ENCODE measurements at places on chromosomes 5 and 9.
A peak's percentile ranks its signal among the peaks of the same experiment; 100 is the strongest.

DNA sequence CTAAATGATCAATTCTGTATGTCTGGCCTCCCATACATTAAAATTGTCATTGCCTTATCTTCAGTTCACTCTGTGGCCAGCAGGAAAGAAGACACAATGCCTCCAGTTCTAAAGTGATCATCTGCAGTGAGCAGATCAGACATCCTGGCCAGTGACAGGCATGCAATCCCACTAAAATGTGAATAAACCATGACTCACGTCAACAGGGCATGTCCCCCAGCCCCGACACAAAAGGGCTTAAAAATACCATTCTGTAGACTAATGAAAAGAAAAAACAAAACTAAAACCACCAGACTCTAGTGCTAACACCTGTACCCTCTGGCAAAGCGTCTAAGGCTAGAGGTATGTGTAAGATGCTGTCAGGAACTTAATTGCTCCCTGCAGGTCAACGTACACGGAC is 38.5 kb downstream of the DDX31 start:
- peak; percentile 42 for DNase-seq

DNA sequence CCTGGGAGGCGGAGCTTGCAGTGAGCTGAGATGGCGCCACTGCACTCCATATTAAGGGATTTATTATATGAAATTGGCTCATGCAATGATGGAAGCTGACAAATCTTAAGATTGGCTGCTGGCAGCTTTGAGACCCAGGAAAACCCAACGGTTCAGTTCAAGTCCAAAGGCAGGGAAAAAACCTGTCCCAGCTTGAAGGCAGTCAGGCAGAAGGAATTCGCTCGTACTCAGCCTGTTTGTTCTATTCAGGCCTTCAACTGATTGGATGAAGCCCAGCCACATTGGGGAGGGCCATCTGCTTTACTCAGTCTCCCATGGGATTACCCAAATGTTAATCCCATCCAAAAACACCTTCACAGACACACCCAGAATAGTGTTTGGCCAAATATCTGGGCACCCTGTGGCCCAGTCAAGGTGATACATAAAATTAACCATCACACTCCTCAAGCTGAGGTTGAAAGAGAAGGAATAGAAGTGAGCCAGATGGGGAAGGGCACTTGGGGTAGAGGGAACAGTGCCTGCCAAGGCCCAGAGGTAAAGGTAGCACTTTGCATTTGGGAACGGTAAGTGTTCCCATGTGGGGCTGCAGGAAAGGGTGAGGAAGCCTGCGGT is 8.5 kb upstream of the ORM1 start:
- DNase-seq, result no peak

GRCh38 chr9:131197160-131197911 is 72.0 kb downstream of the NUP214 start:
- DNase-seq, result no peak

- no peak for DNase-seq
These were observed 218.4 kb downstream of the CACNA1B start for GRCh38 chr9:138095813-138096518.

DNA sequence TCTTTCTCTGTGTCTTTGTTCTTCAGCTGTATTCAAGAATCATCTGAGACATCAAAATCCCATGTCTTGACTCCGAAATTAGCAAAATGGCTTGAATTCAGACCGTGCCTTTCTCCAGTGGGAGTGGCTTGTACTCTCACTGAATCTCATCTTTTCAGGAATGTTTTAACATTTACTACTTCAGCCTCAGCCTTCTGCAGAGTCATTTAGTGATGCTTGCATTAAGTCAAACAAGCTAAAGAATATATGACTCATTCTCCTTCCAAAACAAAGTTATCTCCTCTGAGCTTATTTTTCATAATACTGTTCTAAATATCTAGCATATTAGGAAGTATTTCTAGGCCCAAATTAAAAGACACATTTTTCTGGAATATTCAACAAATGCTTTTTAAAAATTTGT is 205.3 kb downstream of the CDH10 start:
- no peak for DNase-seq

DNA sequence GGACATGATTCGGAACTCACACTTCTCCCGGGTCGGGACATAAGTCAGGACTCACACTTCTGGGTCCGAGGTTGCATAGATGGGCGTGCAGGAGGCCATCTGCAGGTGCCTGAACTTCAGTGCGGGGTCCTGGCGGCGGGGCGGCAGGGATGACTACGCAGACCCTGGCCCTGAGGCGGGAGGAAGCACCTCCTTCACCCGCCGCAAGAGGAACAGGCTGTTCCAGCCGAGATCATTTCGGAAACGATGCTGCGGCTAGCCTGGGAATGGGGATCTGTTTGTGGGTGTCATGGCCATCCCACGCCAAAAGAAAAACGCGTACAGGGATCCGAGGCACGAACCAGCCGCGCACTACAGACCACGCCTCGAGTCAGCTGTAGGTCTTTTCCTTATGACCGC is 196.6 kb downstream of the TTLL11 start:
- no peak for DNase-seq

DNA sequence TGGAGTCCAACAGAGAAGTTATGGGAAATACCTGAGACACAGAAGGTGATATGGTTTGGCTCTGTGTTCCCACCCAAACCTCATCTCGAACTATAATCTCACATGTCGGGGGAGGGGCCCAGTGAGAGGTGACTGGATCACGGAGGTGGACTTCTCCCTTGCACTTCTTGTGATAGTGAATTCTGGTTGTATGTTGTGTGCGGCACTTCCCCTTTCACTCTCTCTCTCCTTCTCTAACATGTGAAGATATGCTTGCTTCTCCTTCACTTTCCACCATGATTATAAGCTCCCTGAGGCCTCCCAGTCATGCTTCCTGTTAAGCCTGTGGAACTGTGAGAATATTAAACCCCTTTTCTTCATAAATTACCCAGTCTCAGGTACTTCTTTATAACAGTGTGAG is 96.1 kb downstream of the TMEM232 start:
- DNase-seq, result no peak

- peak; percentile 89 for DNase-seq
These were observed 52.4 kb downstream of the AHRR start for GRCh38 chr5:373710-374602.

GRCh38 chr5:6576861-6577501 is 55.9 kb downstream of the NSUN2 start:
- peak; percentile 60 for DNase-seq

- DNase-seq, result no peak
These were observed 74.8 kb downstream of the NEK6 start for GRCh38 chr9:124332361-124333202.

DNA sequence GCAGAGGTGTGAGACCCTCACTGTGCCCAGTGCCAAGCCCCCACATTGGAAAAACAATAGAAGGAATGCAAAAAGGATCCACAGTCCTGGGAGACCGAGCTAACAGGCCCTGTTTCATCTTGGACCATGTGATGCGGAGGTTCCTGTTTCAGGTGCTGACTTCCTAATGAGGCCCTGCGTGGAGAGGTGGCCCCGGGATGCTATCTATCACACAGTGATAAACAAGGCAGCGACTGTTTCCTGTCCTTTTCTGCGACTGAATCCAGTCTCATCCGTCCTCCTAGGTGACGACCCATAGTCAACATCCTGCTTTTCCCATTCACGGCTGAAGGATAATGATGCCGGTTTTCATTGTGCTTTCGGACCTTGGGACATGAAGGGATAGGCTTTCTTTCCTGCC is 56.4 kb upstream of the BOD1 start:
- DNase-seq, result no peak

GRCh38 chr5:78320401-78320800 is 25.9 kb upstream of the AP3B1 start:
- peak; percentile 4 for DNase-seq

- no peak for DNase-seq
These were observed 6.3 kb upstream of the ASB6 start for GRCh38 chr9:129648092-129648763.

- no peak for DNase-seq
These were observed 95.3 kb downstream of the TTLL11 start for GRCh38 chr9:121997791-121998190.

DNA sequence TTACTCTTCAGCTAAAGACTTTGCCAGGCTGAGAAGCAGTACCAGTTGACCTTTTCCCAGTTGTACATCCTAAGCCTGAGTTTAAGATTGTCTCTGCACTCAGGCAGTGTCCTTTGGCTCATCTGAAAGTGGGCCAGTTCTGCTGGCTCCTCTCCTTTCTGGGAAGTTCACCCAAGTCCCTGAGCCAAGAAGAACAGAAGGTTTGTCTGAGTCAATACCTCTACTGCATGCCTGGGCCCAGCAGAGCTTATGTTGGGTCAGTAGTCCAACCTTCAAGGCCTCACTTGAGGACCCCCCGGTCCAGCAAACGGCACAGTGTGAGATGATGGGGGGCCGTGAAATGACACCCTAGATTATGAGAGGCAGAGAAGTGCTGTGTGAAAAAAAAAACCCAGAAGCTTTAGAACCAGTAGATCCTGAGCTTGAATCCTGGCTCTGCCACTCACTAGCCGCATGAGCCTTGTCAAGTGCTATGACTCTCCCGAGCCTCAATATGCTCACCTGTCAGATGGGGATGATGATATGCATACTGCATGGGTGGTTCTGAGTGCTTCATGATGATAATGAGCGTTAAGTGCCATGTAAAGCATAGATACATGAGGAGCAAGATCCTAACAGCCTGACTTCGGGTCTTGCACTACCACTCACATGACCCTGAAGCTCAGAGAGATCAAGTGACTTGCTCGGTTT is 156.0 kb downstream of the MACROH2A1 start:
- DNase-seq, result no peak

- peak; percentile 52 for DNase-seq
These were observed 724 bp downstream of the PRRC2B start for GRCh38 chr9:131394464-131395156.

DNA sequence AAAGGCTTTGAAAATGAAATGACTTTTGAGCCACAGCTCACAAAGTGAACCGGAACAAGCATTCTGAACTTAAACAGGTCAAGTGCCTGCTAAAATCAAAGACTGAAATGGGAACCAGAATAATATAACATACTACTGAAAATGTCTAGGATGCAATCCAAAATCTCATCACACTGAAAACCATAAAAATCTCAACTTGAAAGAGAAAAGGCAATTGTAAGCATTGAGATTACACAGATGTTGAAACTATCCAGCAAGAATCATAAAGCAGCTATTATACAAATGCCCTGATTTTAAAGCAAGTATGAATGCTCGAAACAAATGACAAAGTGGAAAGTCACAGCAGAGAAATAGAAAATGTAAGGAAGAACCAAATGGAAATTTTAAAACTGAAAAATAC is 211.5 kb upstream of the GAS1 start:
- no peak for DNase-seq

DNA sequence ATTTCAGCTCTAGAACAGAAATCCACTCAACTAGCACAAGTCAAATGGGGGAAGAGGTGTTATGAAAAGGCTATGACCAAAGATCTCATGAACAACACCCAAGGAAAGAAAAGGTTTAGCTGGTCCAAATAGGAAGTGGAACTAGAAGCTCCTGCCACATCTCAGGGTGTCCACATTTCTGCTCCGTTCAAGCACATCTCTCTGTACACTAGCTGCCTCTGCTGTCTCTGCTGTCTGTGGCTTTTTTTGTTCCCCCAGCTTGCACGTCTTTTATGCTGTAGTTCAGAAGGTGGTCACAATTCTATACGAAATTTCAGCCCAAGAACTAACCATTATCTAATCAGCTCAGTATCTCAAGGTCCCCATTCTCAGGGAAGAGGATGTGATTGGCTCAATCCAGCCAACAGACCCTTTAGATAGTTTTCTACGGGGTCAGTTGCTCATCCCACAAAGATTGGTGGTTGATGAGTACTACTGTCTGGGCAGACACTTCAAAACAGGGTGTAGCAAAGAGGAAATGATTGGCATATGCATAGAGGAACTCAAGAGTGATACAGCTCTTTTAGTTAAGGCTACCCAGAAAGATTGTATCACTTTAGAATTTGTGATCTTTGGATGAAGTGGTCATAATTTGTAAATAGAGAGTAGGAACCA is 44.0 kb downstream of the FANCC start:
- no peak for DNase-seq
